ENCODE measurements at places on chromosomes 1 and 21. TPM values are rescaled to one million over a fixed set of nuclear protein-coding genes. Genes with fewer than 3 reads are reported as not detected.
A peak's percentile ranks its signal among the peaks of the same experiment; 100 is the strongest.

The KCNJ9 gene
- total RNA-seq = not detected

GRCh38 chr21:35491920-35492678 is 443.0 kb upstream of the RUNX1 start:
- no peak overlapping the region for H3K4me3 ChIP-seq
- DNase-seq = no peak
- H3K36me3 ChIP-seq = no peaks in the 10 kb centered on the region
- H3K4me1 ChIP-seq = no peaks in the 10 kb centered on the region
- H3K27me3 ChIP-seq = no peaks in the 10 kb centered on the region

- H3K27me3 ChIP-seq = no peaks in the 10 kb centered on the region
- H3K27ac ChIP-seq = no peak overlapping the region
- peak; percentile 73 for DNase-seq
- no peaks in the 10 kb centered on the region for H3K36me3 ChIP-seq
- no peaks in the 10 kb centered on the region for H3K4me1 ChIP-seq
These were observed 9.7 kb upstream of the SHCBP1L start for GRCh38 chr1:182962554-182963115.

The NUP210L gene
- total RNA-seq = not detected

DNA sequence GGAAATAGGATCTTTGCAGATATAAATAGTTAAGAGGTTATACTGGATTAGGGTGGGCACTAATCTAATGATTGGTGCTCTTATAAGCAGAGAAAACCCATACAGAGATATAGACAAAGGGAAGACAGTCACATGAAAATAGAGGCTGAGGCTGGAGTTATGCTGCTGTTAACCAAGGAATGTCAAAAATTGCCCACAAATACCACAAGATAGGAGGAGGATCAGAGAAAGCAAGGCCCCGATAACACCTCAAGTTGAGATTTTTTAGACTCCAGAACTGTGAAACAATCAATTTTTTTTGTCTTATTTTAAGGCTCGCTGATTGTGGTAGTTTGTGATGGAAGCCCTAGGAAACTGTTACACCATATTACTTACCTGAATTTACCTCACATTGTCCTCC is 513.2 kb downstream of the COL11A1 start:
- H3K27me3 ChIP-seq = no peaks in the 10 kb centered on the region
- no peak overlapping the region for H3K4me3 ChIP-seq
- DNase-seq = no peak
- H3K4me1 ChIP-seq = no peaks in the 10 kb centered on the region
- H3K36me3 ChIP-seq = no peaks in the 10 kb centered on the region

GRCh38 chr1:150365941-150366340 is 2.0 kb downstream of the RPRD2 start:
- DNase-seq = no peak
- H3K27me3 ChIP-seq = no peaks in the 10 kb centered on the region
- H3K36me3 ChIP-seq = no peaks in the 10 kb centered on the region
- peak overlapping the region; percentile 55 for H3K4me3 ChIP-seq
- H3K4me1 ChIP-seq = peaks cover 4% of the 10 kb centered on the region

DNA sequence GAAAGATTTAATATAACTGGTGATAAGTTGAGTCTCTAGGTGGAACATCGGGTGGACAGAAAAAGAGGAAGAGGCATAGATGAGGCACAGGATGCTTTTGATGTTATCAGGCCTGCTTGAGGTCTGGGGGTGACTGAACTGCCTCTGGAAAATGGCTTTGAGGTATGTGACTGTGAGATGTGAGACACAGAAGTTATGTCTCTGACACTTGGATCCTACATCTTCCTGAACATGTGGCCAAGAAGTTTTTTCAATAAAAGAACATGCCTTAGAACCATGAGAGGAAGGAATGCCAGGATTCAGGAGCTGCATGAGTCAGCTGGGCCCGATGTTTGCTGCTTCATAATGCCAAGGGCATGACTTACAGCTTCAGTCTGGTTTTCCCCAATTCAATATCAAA is 11.5 kb upstream of the AIM2 start:
- H3K27me3 ChIP-seq = no peaks in the 10 kb centered on the region
- H3K27ac ChIP-seq = no peak overlapping the region
- DNase-seq = no peak
- no peak overlapping the region for H3K4me3 ChIP-seq
- H3K4me1 ChIP-seq = no peaks in the 10 kb centered on the region
- H3K36me3 ChIP-seq = no peaks in the 10 kb centered on the region

DNA sequence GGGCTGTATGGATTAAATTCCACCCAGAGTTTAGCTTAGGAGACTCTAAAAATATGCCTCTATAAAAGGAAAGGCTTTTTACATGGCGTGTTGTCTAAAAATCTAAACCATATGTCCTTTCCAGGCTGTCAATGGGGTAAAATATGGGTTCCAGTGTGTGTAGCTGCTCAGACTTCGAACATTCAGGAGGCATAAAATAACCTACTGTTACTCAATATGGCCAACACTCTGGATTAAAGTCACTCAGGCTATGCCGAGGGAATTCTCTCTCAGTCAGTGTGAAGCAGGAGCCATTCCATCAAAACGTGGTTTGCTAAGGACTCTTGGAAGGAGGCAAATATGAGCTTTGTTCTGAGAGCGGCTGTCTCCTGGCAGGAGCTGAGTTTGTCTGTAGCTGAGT is 135.3 kb downstream of the RUNX1 start:
- H3K27ac ChIP-seq = no peak overlapping the region
- H3K36me3 ChIP-seq = no peaks in the 10 kb centered on the region
- H3K4me1 ChIP-seq = peaks cover 3% of the 10 kb centered on the region
- no peaks in the 10 kb centered on the region for H3K27me3 ChIP-seq
- H3K4me3 ChIP-seq = no peak overlapping the region

The DCDC2B gene
- 0.22 TPM for total RNA-seq

The CYP4A11 gene
- total RNA-seq = 4.0 TPM

The CDCP2 gene
- total RNA-seq = not detected

The LCE1C gene
- not detected for total RNA-seq

DNA sequence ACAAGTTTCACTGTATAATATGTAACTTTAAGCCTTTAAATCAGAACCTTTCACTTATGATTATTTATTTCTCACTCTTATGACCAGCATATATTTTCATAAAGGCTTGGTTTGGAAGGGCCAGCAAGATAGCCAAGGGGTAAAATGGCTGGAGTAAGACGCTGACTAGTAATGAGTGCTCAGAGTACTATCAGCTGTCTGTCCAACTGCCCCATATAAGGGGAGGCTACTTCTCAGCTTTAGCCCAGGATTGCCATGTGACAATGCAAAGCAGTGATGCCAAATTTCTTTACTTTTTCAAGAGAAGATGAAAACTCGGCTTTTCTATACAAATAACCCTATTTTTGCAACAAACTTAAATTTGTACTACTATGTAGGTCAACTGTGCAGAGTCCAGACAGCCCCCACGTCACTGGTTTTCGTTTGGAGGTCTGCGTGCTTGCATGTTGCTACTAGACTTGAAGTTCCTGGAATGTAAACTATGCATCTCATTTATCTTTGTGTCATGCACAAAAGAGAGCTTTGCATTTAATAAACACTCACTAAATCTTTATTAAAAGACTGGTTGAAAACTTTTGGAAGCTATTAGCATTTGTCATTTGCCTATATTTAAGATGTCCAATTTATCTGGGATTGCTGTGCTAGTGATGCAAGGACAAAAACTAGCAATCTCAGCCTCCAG is 110.4 kb downstream of the TNFSF18 start:
- H3K4me1 ChIP-seq = no peaks in the 10 kb centered on the region
- H3K36me3 ChIP-seq = no peaks in the 10 kb centered on the region
- H3K4me3 ChIP-seq = no peak overlapping the region
- H3K27ac ChIP-seq = no peak overlapping the region

- H3K36me3 ChIP-seq = no peaks in the 10 kb centered on the region
- no peaks in the 10 kb centered on the region for H3K4me1 ChIP-seq
- H3K4me3 ChIP-seq = no peak overlapping the region
- no peak overlapping the region for H3K27ac ChIP-seq
- DNase-seq = no peak
- H3K27me3 ChIP-seq = no peaks in the 10 kb centered on the region
These were observed 21.7 kb downstream of the SLC6A17 start for GRCh38 chr1:110172001-110172400.

GRCh38 chr21:45465105-45465504 is 60.1 kb downstream of the COL18A1 start:
- H3K36me3 ChIP-seq = no peaks in the 10 kb centered on the region
- no peak for DNase-seq
- H3K4me3 ChIP-seq = no peak overlapping the region
- no peaks in the 10 kb centered on the region for H3K27me3 ChIP-seq
- H3K4me1 ChIP-seq = peaks cover 6% of the 10 kb centered on the region

The SAMD11 gene
- 10.6 TPM for total RNA-seq

All from ovary (tissue), 10 donors.